ENCODE measurements at places on chromosomes 7 and 10. TPM values are rescaled to one million over a fixed set of nuclear protein-coding genes. Genes with fewer than 3 reads are reported as not detected.

IKZF1 gene
- not detected for total RNA-seq

ZNF365 gene
- 5.8 TPM for total RNA-seq

RARRES2 gene
- total RNA-seq, result 174 TPM

PTTG1IP2 gene
- not detected for total RNA-seq

DRGX gene
- not detected for total RNA-seq

RBM20 gene
- under 0.01 TPM for total RNA-seq

TUBB8 gene
- not detected for total RNA-seq

CHN2 gene
- 0.33 TPM for total RNA-seq

TRIL gene
- 0.17 TPM for total RNA-seq

CALHM1 gene
- not detected for total RNA-seq

PAPOLB gene
- total RNA-seq, result under 0.01 TPM

ACTL6B gene
- not detected for total RNA-seq

GPR146 gene
- total RNA-seq, result 3.3 TPM

CCDC3 gene
- 0.26 TPM for total RNA-seq

SLC18A3 gene
- total RNA-seq, result not detected

PRSS37 gene
- total RNA-seq, result not detected

PLOD3 gene
- 89.0 TPM for total RNA-seq

MYH16 gene
- not detected for total RNA-seq

SRGN gene
- total RNA-seq, result 363 TPM

DNA sequence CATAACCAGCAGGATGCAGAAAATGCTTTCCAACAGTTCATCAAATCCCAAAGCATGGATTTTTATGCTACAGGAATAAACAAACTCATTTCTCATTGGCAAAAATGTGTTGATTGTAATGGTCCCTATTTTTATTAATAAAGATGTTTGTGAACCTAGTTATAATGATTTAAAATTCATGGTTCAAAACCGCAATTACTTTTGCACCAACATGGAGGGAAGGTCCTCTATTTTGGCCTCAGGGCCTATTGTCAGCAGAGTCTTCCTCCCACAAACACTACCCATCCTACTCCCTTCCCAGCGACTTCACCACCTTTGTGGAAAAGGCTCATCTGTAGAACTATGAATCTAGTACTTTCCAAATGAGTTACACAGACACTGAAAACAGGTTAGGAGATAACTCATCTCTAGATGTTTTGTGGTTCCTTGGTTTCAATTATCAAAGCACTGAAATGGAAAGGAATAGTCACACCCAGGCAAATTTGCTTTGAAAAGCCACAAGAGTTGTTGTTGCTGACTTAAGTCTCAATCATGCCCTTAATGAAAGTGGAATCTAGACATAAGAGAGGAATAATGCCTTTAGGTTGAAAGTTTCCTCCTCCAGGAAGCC is 59.4 kb upstream of the FRMD4A start:
- no peak for DNase-seq

GRCh38 chr7:46900312-46901263 is 681.3 kb downstream of the TNS3 start:
- peak; percentile 93 for DNase-seq

DNA sequence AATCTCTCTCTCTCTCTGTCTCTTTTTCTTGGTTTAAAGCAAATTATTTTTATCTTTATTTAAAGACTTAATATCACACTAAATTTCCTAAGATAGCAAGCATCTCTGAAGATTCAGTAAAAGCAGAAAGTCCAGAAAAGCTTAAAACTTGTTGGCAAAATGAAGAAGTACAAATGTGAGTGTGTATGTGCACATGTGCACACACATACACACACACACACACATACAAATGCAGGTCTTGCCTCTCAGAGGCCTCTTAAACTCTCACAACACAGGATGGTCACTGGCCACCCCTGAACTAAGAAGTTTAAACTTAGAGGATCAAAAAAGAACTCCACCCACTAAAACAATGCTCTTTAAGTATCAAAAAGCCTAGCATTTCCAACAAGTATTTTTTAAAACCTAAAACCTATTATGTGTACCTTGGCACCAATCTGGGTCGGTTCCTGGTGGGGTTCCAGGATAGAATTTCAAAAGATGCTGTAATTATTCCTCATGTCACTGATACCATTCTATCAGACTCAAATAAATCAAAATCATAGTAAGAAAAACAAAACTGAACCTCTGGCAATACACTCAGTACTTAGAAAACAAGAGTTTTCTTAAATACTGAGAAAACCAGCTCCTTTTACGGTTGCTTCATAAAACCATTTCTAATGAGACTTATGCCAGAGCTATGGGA is 55.0 kb downstream of the SORBS1 start:
- no peak for DNase-seq

DNA sequence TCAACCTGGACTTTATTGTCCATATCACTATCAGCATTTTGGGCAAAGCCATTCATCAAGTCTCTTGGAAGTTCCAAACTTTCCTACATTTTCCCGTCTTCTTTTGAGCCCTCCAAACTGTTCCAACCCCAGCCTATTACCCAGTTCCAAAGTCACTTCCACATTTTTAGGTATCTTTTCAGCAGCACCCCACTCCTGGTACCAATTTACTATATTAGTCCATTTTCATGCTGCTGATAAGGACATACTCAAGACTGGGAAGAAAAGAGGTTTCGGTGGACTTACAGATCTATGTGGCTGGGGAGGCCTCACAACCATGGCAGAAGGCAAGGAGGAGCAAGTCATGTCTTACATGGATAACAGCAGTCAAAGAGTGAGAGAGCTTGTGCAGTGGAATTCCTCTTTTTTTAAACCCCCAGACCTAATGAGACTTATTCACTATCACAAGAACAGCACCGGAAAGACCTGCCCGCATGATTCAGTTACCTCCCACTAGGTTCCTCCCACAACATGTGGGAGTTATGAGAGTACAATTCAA is 50.2 kb downstream of the NRF1 start:
- no peak for DNase-seq

DNA sequence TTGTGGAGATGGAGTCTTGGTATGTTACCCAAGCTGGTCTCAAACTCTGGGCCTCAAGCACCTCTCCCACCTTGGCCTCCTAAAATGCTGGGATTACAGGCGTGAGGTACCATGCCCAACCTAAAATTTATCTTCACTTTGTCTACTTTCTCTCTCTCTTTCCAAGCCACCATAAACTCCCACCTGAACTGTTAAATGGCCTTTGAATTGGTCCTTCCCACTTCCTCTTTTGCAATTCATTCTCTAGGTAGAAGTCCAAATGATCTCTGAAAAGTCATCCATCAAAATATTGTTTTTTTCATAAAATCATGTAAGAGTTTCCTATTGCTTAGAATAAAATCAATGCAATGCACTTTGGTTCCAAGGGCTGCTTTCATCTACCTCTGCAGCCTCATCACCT is 90.1 kb upstream of the CELF2 start:
- no peak for DNase-seq

DNA sequence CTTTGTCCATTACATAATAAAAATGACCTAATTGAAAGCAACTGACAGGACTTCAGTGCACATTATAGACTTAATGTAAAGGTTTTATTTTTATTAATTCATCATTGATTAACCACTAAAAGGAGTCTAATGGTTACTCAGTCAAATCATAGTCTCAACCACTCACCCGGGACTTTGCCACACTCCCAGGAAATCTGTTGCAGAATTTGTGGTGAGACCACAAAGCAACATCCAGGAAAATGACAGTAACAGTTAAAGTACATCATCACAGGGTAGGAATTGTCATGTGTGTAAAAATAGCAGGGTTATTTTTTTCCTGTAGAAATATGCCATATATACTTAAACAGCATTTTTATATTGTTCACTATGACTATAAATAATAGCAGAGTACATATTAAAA is 6.3 kb upstream of the HGF start:
- no peak for DNase-seq

DNA sequence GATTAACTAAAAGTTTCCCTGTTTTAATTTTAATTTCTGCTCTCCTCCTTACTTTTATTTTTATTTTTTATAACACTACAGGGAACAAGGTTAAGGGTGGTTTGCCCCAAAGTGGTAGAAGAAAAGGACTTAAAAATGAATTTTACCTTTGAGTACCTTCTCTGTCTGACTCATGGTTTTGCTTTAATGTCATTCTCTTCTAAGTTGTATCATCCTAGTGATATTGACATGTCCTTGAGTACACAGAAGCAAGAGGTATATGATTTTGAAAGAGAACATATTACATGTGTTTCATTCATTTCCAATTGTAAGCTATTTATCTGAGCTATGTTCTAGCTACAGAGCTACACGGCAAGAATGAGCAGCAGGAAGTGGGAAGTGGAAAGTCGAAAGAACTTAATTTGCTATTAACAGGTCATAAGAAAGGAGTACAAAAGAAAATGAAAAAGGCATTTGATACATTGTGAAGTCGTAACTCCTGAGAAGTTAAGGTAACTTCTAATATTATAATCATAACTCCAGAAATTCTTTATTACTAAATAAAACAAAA is 112.5 kb downstream of the SEMA3A start:
- DNase-seq, result no peak

GRCh38 chr10:125982260-125982948 is 86.0 kb downstream of the FANK1 start:
- DNase-seq, result peak; percentile 79

DNA sequence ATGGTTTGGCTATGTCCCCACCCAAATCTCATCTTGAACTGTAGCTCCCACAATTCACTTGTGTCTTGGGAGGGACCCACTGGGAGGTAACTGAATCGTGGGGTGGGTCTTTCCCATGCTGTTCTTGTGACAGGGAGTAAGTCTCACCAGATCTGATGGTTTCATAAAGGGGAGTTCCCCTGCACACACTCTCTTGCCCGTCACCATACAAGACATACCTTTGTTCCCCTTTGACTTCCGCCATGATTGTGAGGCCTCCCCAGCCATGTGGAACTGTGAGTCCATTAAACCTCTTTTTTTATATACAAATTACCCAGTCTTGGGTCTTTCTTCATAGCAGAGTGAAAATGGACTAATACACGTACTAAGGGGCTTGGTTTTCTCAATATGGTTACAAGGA is 106.7 kb downstream of the SFMBT2 start:
- no peak for DNase-seq

- no peak for DNase-seq
Measured at GRCh38 chr7:142806022-142806356, 35.2 kb downstream of the PRSS2 start.

GRCh38 chr7:155163696-155164095 is 93.6 kb downstream of the HTR5A start:
- DNase-seq, result no peak

DNA sequence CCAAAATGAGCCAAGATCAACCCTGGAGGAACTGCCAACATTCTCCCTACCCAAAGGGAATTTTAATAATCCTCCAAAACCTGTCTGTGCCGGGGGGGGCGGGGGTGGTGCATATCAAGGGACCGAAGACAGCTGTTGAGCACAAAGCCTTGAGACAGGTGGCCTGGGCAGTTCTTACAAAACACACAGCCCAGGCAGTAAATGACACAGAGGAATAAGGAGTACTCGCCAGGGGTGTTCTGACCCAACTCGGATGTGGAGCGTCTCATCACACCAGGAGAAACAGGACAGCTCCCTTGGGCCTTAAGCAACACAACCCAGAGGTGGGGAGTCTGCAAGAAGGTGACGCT is 35.6 kb downstream of the PLAC9 start:
- DNase-seq, result no peak

GRCh38 chr7:67723591-67723990 is 727.0 kb downstream of the TYW1 start:
- no peak for DNase-seq

GRCh38 chr7:22812353-22812752 is 10.3 kb downstream of the TOMM7 start:
- DNase-seq, result no peak

DNA sequence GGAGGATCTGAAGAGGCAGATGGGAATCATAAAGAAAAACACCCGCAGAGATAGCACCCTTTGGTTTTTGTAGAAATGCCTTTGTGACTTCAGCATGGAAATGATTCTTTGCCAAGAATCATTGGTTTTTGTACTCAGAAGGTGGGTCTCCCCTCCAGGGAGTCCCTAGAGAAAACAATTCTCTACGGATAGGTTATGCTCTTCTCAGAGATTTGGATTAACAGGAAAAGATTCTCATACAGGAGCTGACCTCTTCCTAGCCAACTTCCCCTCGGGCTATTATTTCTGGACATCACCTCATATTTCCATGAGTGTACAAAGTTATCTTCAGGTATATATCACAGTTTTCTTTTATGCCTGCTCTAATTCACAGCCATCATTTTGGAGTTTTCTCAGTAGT is 274.2 kb upstream of the HABP2 start:
- no peak for DNase-seq

GRCh38 chr10:102122450-102122849 is 2.3 kb upstream of the LDB1 start:
- no peak for DNase-seq

DNA sequence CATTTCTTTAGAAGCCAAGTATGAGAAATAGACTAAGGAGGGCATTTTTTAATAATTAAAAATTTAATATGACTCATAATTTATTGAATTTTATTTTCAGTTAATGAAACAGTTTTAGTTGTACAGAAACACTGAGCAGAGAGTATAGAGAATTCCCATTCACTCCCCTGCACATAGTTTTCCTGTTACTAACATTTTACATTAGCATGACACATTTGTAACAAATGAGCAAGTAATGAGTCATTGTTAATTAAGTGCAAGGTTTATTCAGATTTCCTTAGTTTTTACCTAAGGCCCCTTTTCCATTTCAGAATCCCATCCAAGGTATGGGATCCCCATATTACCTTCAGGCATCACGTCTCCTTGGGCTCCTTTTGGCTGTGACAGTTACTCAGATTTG is 271.5 kb upstream of the FZD8 start:
- DNase-seq, result no peak

GRCh38 chr7:112853422-112853821 is 63.2 kb upstream of the TMEM168 start:
- peak; percentile 31 for DNase-seq

- DNase-seq, result peak; percentile 37
Measured at GRCh38 chr7:103524042-103524907, 78.3 kb upstream of the SLC26A5 start.

DNA sequence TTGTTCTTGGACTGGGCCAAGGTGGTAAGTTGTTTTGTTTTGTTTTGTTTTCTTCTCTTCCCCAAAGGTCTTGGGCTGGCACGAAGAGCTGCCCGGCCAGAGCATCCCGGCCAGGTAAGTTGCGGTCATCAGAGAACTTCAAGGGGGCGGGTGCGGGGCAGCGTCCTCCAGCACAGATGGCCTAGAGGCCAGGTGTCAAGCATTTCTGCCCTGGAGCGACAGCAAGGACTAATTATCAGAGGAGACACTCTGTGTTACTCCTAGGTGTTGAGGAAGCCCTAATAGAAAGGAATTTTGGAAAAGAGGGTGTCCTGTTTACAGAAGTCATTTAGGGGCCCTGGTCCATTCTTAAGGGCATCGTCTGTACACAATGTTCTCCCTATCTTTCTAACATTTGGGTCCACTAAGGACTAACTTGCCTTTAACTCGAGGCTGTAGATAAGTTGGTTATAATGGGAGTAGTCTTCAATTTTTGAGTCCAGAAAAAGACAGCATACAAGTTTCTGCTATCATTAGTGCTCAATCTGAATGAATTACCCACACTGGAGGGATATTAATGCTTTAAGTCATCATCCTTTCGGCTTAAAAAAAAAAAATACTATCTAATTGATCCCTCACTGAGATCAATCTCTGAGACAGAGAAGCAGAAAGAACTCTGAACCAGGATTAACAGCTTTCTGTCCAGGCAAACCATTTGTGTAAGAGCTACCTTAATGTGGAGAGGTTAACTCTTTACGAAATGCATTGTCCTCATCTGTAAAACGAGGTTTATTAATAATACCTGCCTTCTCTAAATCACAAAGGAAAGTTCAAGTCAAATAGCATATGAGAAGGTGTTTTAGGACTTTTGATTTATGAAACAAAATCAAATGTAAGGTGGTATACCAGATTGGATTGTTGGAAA is 1.5 kb downstream of the ITGB8 start:
- DNase-seq, result no peak
